ENCODE measurements at places on chromosomes 6 and 20.

GRCh38 chr20:36098364-36098763 lies 56.2 kb upstream of the EPB41L1 start:
- DNase-seq, result no peak

- no peak for DNase-seq
These were observed 144.1 kb upstream of the AKAP12 start for GRCh38 chr6:151095538-151096254.

- DNase-seq, result peak; percentile 97
These were observed at the start of the genes MCM8 and TRMT6 for GRCh38 chr20:5950271-5951031. Gene MCM8 (plus strand): TSS chr20:5950652. CDS start chr20:5952016, 1,364 bp downstream. Gene TRMT6 (minus strand): TSS chr20:5950533. CDS start chr20:5950405, 128 bp downstream.

- peak; percentile 86 for DNase-seq
These were observed 46.1 kb downstream of the LYRM4 start for GRCh38 chr6:5214570-5215052.

GRCh38 chr20:10639077-10639736 lies 34.6 kb downstream of the JAG1 start:
- DNase-seq, result no peak

GRCh38 chr6:84967389-84967788 lies 203.0 kb upstream of the TBX18 start:
- no peak for DNase-seq

DNA sequence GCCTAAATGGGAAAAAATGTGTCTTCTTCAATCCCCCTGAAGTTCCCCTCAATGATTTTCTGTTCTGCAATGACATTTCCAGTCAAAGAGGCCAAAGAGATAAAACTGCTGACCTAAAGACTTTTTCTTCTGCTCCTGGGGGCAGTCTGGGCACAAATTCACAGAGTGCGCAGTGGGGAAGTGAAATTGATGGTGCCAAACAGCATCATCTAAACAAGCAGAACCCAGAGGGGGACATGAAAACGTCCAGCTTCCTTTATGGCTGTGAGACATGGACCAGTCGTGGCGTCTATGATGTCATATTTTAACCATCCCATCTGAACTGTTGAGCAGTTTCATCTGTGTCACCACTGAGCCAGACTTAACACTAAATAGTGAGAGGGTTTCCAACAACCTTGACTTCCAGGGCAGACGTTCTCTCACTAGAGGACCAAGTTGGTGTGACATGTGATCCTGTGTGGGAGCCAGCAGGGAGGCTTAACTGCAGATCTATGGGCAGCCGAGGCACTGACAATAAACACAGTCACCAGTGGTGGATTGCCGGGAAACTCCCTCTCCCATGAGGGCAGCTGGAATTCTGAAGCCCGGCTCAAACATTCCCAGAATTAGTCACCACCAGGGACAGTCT lies 12.4 kb downstream of the SCML4 start:
- DNase-seq, result no peak

- no peak for DNase-seq
These were observed 1.4 kb downstream of the RAET1E start for GRCh38 chr6:149896491-149896890.

DNA sequence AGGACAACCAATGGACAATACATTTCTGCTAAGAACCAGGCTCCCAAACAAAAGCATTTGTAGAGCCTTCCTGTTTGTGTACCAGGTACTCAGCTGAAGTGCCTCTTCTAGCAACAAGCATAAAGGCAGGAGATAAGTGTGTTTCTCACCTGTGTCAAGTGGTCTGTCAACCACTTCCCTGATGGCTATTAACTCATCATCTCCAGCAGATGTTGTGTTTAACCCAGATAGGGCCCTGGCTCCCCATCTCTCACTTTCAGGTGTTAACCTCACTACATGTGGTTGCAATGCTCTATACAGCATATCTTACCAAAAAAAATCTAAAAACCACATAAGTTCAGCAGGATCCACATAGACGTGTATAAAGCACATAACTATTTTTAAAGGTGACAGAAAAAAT lies 9.6 kb upstream of the IL17A start:
- DNase-seq, result no peak

DNA sequence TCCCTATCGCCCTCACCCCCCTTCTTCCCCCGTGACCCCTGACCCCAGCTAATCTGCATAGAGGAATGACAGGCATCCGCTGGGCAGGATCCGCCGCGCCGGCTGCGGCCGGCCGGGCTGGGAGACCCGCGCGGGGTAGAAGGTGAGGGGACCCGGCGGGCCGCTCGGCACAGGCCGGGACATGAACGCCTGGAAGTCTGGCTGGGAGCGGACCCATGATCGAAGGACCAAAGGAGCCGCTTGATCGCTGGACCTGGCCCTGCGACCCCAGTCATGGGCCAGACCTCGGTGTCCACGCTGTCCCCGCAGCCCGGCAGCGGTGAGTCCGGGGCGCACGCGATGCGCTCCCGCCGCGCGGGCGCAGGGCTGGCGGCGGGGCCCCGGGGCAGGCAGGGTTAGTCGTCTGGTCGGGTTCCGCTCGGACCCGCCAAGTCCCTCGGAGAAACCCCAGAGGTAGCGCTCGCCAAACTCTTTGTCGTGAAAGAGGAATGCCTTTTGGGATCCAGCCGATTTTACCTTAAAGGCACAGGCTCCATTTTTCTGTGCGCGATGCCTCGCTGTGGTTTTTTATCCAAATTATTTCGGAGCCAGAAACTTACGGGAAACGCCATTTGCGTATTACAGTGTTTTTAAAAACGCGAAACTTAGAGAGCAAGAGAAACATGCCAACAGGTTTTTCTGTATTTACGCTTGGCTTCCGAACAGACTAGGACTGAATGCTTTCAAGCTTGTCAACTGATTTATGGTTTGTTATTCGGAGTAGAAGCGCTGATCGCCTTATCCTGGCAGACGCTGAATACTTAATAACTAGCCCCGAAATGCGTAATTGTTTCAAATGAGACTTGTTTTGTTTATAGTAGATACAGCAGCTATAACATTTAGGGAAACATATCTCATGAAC lies at the start of gene PHACTR2:
PHACTR2 (plus strand) TSS at position 75 of the 901 bp plus-strand sequence; CDS start at position 274, 199 bp downstream.
- DNase-seq, result peak; percentile 77

DNA sequence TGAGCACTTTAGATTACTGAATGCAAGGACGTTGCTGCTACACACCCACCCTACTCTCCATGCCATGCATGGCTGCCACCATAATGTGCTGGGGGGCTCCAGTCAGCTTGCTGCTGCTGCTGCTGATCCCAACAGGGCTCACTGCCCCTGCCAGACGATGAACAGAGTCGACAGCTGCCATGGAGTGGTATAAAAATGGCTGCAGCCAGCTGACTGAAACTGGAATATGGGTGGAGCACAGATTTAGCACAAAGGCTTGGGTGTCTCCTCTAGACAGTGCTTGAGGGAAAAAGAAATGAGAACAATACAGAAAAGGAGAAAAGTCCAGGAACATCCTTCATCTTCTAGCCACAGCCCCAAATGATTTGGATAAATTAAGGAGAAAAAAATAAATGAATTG lies 150.7 kb downstream of the PDSS2 start:
- no peak for DNase-seq

DNA sequence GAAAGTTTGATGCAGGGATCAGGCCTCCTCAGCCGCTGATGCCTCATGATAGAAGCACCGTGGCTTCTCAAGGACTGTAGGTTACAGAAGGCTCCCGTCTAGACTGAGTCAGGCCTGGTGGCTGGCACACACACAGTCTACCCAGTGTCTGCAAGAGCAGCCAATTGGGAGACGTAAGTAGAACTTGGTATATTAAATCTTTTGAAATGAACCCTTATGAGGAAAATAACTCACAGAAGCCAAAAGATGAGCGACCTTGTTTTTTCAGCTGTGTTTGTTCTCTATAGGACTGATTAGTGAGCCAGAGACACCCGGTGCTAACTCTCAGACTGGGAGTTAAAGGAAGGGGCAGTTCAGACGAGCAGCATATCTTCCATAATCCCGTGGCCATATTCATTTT lies 5.9 kb upstream of the PDE10A start:
- no peak for DNase-seq

DNA sequence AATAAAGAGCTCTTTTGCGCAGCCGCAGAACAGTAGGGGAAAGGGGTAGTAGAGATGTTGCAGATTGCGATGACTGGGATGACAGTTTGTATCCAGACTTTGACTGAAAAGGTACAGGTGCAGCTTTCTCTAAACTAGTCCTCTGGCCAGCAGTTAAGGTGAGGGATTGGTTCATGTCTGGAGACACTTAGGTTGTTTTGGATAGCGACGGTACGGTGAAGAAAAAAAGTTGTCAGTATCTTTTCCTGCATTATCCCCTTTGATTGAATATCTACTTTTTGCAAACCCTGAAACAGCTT lies 537 bp downstream of the PRR3 start:
- DNase-seq, result no peak

GRCh38 chr6:161547617-161548016 lies 273.8 kb upstream of the AGPAT4 start:
- no peak for DNase-seq

- DNase-seq, result no peak
These were observed 103.0 kb downstream of the SASH1 start for GRCh38 chr6:148445620-148446019.

DNA sequence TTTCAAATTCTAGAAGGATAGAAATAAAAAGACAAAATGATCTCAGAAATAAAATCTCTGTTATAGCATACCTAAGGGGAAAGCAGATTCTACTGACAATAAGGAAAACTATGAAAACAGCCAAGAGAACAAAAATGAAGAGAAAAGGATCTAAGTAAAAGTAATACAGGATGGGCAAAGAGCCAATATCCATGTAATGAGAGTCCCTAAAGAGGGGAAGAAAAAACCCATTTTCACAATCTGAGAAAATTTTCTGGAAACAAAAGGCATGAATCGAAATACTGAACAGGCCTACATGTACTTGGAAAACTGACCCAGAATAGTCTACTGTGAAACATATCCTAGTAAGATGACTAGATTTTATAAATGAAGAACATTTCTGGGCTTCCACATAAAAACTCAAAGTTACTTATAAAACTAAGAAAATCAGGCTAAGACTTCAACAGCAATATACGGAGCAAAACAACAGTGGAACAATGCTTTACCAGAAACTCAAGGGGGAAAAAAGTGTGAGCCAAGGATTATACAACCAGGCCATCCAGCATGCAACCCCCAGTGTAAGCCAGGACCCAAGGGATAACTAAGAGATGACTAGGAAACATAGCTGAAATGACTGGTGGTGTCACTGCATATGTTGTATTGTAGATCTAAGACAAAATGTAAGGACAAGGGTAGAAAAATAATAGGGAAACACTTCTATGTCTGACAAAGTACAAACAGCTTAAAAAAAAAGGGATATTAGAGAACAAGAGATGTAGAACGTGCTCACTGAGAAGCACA lies 10.2 kb downstream of the NAPB start:
- no peak for DNase-seq

- no peak for DNase-seq
These were observed 35.9 kb downstream of the ANKRD60 start for GRCh38 chr20:58192567-58192966.

GRCh38 chr6:79422666-79423065 lies 114.6 kb downstream of the LCA5 start:
- no peak for DNase-seq

GRCh38 chr20:10637563-10637962 lies 36.2 kb downstream of the JAG1 start:
- DNase-seq, result no peak

DNA sequence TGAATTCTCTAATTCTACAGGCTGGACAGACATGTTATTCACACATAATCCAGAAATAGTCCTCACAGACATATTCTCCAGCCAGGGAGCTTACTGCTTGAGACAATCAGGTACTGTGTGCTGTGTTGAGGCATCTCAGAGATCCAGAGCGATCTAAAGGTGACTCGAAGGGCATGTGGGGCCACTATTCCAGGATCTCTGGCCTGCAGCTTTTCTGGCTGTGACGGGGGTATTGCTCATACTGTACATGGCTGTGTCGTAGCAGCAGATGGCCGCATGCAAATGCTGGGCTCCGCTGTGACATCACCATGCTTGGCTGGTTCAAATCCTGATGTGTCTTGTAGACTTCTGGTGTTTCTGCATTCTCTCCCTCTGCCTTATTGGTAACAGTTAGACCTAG lies 37.8 kb downstream of the CD109 start:
- DNase-seq, result no peak

DNA sequence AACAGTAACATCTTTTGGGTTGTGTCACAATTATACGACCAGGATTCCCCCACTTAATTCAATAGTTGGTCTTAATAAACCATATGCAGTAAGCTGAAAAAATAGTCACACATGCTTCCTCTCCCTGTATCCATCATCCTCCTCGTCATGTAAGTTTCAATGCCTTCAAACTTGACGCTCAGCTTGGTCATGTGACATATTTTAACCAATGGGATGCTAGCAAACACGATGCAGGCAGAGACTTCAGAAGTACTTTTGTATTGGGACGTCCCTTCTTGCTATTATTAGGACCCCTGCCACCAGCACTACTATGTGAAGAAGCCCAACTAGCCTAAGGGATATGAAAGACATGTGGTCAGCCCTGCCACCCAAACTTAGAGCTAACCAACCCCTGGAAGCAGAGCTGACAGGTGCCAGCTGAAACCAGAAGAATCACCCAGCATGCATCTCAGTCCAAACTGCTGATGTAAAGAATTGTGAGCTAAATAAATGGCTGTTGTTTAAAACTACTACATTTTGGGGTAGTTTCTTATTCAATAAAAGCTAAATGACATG lies 49.3 kb downstream of the CGA start:
- DNase-seq, result no peak

DNA sequence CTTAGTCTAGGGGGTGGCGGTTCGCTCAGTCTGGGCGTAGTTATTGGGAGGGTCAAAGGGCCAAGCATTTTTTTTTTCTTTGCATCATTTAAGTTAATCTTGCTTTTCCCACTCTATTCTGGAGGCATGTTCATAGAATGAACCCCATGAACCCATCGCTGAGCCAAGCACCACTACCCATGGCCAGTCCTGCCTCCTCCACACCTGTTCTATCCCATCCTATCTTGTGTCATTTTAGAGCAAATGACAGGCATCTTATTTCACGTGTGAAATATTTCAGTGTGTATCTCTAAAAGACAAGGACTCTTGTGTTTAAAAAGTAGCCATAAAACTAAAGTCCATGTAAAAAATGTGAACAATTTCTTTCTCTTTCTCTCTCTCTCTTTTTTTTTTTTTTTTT lies 13.9 kb downstream of the SRC start:
- DNase-seq, result no peak

DNA sequence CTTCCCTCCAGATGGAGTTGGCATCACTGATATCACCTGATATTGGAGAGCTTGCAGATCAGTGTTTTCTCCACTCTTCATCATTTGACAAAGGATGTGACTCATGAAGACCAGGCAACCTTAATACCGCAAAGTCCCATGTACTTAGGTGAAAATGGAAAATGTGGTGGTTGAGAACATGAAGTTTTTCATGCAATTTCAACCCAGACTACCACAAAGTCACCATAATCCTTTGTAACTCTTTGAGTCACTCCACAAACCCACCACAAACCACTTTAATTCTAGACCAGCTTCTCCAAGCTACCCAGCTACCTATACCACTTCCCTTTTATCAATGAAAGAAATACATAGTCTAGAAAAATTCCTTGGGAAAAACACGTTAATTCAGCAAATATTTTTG lies 7.1 kb downstream of the NHLRC1 start:
- no peak for DNase-seq
